Nucleus accumbens (tissue), 56 donors: ENCODE measurements at places on chromosomes 7 and 10.
A peak's percentile ranks its signal among the peaks of the same experiment; 100 is the strongest.

GRCh38 chr10:26737730-26738129, 40.2 kb downstream of the PDSS1 start:
- no peak for DNase-seq

DNA sequence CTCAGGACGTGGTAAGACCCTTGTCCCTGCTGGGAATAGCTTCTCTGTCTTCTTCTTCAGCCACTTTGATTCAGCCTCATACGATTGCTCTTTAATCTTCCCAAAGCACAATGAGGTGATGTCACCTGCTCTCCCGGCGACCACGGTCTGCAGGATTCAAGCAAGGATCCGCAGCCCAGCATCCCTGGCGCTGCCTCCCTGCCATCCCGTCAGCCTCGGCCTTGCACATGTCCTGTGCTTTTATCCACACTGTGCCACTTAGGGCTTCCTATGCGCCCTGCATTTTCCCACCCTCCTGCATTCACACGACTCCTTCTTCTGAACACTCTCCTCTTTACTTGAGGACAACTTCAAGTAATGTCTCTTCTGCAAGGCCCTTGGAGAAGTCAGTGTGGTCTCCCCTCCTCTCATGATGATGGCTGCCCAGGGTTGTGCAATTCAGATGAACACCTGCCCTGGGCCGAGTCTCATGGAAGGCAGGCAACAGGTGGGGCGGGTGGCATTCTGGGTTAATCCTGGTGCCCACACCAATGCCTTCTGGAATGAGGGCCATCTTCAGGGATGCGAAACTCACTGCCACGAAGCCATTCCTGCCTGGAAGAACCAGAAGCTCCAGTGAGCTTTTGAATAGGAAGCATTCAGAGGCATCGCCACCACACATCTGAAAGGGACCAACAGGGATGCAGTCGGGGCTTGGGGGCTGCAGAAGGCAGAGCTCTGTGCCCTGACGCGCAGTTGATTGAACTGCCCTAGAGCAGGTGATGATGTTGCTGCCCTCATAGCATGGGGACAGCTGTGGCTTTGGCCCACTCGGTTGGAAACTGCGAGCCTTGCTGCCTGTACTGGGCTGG, 287.5 kb downstream of the GLRX3 start:
- DNase-seq, result no peak

DNA sequence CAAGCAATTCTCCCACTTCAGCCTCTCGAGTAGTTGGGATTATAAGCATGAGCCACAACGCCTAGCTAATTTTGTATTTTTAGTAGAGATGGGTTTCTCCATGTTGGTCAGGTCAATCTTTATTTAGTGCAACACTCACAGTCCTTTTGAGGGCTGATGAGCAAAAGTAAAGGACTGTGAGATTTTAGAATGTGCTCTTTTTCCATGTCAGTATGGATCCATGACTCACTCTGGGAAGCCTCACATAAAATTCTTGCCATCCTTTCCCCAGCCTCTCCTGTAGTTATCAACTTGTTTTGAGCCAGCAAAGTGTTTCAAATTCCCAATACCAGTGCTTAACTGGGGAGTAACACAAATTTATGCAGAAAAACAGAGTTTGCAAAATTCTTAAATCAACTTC, 135.8 kb upstream of the CXCL12 start:
- DNase-seq, result no peak

DNA sequence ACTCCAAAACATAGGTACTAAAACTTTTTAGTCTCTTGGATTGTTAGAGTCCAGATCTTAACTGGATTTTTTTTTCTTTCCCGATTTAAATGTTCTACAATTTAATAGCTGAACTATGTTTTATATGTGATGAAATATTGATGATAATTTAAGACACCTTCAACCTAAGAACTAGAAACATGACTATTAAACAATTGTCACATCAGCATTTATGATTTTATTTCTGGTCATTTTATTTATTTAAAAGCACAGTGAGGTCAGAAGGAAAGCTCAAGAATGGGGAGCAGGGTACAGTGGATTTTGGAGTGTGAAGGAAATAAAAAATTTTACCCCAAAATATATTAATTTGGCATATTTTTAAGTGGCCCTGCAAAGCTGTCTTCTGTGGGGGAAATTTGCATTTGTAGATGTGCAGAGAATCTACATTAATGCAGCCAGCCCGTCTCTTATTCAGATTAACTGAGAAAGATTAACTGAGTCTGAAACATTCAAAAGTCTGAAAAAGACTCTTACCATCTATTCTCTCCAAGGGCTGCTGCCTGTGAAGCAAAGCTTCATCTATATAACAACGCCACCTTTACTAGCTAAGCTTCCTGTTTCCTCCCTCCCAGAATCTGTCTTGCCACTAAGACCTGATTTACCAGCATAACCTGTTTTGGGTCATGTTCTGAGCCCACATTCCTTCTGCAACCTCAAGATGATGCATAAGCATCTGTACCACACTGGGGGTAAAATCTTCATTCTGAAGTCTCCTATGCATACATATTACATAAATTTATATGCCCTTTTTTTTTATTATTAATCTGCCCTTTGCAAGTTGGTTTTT, 86.4 kb downstream of the TMEM106B start:
- DNase-seq, result no peak

GRCh38 chr10:97224483-97225435, 39.0 kb upstream of the SLIT1 start:
- DNase-seq, result no peak

GRCh38 chr7:106465704-106466468, 181.1 kb upstream of the NAMPT start:
- no peak for DNase-seq

GRCh38 chr7:86653919-86654659, 10.4 kb downstream of the GRM3 start:
- DNase-seq, result peak; percentile 50

GRCh38 chr7:123770378-123770777, 21.6 kb upstream of the WASL start:
- DNase-seq, result no peak

- no peak for DNase-seq
These were observed 59.2 kb downstream of the SLC16A12 start for GRCh38 chr10:89476150-89476549.

DNA sequence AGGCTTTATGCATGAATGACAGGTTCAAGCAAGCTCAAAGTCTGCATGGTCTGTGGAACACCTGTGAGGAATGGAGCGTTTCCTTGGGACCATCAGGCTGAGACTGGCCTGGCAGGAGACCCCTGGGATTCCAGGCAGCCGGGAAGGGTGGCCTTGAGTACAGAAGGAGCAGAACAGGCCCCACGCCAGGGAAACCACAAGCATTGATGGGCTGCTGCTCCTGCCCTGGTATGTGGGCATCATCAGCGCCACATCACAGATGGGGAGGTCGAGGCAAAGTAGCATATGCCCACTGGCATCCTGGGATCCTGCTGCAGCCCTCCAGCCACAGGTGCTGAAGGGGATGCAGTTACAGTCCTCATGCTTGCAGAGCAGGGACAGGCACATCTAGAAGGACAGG, 40.9 kb downstream of the ANTXRL start:
- DNase-seq, result no peak

DNA sequence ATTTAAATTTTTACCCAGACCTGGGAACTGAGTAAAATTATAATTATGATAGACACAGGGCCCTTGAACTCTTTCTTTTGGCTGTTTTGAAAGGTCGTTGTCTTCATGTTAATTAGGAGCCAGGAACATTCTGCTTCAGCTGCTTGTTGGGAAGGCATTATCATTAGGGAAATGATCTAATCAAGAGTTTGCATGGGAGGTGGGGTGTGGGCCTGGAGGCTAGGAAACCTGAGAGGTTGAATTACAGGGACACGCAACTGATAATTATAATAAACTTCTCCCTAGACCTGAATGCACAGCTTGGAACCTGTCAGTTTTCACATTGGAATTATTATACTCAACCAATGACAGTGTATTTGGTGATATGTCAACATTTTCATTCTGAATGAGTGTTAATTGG, 237.7 kb downstream of the CACNB2 start:
- DNase-seq, result no peak

GRCh38 chr7:77442636-77443035, 26.5 kb upstream of the GSAP start:
- DNase-seq, result no peak

DNA sequence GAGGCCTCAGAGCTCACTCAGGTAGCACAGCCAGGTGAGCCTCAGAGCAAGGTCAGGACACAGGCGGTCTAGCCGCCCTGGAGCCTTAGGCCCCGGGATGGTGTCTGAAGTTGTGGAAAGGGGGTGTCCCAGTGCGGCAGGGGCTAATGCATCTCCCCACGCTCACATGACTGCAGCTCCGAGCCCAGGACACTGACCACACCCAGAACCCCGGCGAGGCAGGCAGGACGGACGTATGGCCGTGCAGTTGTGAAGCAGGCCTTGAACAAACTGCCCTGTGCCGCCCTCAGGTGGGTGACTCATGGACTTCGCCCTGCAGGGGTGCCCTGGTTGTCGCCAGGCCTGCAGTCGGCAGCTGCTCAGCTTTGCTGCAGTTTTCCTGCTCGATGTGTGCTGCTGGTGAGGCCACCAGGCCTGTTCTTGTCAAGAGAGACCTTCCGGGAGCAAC, 5.0 kb upstream of the PRKAR1B start:
- no peak for DNase-seq

DNA sequence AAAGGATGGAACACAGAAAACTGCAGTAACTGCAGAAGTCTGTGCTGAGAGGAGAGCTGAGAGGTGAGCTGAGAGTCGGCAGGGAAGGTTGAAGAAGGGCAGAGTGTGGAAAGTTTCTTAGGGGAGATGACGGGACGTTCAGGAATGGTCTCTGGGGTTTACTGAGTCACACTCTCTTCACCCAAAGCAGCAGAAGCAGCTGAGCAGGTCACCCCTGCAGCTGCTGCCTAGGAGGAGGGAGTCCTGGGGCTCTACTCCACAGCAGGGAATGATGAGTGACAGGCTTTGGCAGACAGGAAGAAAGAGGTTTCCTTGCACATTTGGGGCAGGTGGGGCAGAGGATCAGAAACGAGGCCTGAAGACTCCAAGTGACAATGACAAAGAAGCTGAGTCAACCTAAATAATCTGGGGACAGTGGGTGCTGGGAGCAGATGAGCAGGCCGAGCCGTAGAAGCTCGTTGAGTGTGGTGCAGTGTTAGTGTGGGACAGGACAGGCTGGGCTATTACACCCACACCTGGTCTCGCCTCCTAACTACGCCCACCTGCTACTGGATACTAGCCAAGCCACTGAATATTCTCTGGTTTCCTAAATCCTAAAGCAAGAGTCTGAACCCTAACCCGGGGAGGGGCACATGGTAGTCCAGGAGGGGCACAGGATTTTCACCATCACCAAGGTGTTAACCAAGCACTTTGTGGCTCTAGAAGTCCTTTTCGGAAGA, 24.9 kb downstream of the BEND7 start:
- DNase-seq, result no peak

GRCh38 chr10:127088908-127089307, 107.5 kb downstream of the INSYN2A start:
- no peak for DNase-seq

- peak; percentile 69 for DNase-seq
These were observed 17.7 kb downstream of the CLIP2 start for GRCh38 chr7:74306730-74307469.

DNA sequence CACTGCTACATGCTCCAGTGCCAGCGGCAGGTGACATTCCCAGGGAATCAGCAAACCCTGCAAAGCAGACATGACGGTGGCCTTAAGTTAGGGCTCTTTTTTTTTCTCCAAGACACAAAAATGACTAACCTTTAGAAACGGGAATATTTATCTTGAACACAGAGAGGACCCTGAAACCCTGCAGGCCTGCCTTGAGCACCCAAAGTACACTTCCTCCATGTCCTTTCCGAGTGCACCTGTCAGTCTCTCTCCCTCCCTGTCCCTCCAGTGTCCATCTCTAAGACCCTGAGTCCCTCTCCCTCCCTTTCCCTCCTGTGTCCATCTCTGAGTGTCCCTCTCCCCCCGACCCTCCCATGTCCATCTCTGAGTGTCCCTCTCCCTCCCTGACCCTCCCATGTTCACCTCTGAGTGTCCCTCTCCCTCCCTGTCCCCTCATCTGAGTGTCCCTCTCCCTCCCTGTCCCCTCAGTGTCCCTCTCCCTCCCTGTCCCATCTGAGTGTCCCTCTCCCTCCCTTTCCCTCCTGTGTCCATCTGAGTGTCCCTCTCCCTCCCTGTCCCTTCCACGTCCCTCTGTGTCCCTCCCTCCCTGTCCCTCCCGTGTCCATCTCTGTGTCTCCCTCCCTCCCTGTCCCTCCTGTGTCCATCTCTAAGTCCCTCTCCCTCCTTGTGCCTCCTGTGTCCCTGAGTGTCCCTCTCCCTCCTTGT, 51.2 kb upstream of the CAMK2B start:
- no peak for DNase-seq

GRCh38 chr10:118167056-118167700, 120.4 kb upstream of the RAB11FIP2 start:
- DNase-seq, result no peak

- no peak for DNase-seq
These were observed 108.2 kb upstream of the MKLN1 start for GRCh38 chr7:131219312-131220041.

DNA sequence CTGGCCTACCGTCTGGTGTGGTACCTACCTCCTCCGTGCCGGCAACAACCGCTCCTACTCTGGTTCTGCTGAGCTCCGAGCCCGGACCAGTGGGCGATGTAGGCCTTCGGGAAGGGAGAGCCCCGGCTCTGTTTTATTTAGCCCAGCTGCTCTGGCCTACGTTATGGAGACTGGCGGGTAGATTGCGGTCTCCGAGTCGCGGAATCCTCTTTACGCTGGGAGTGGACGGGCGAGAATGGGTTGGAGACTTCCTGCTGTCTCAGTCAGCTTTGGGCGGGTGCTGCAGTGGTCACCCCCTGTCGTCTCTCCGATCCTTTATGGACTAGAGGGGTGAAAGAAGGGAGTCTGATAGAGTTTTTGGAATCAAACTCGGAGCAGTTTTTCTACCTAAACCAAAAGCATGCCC, 406 bp downstream of the CBLL1 start:
- no peak for DNase-seq

DNA sequence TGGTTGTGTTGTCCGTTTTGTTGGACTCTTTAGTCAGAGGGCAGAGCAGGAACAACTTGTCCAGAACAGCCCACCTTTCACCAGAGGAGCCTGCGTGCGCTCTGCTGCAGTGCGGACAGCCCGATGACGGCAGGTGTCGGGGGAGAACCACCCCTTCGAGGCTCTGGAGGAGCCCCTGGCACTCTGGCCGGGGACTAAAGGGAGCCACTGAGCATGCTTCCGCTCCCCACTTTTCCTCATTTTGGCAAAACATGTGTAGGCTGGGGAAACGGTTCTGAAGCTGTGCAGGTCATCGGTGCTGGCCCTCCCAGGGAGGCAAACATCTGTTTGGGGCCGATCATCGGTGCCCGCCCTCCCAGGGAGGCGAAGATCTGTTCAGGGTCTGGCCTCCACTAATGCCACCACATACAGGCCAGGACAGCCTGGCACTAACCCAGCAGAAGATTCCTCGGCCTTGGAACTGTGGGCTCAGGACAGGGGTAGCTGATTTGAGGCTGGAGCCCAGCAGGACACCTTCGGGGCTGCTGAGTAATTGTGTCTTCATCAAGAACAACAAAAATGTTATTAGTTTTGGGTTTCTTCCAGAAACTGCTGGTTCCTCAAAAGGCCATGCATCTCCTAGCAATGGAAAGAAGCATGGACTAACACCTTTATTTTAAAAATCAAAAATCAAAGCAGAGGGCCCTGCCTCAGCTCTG, 124.4 kb upstream of the TCERG1L start:
- DNase-seq, result no peak

- no peak for DNase-seq
These were observed 44.0 kb downstream of the OAT start for GRCh38 chr10:124374535-124375352.

GRCh38 chr10:129586898-129587443, 119.9 kb downstream of the MGMT start:
- DNase-seq, result no peak

- no peak for DNase-seq
These were observed 96.8 kb downstream of the GLRX3 start for GRCh38 chr10:130233035-130233360.

GRCh38 chr7:94298943-94299342, 95.8 kb upstream of the COL1A2 start:
- no peak for DNase-seq
